CD4-positive, alpha-beta T cell treated with Interleukin-4 for 1 hour (primary cell): ENCODE measurements at places on chromosomes 4 and X.
A peak's percentile ranks its signal among the peaks of the same experiment; 100 is the strongest.

- no peak for DNase-seq
These were observed 61.1 kb downstream of the ARAP2 start for GRCh38 chr4:36183232-36183631.

GRCh38 chrX:285076-285677 lies 4.0 kb downstream of the PLCXD1 start:
- no peak for DNase-seq

GRCh38 chrX:104987063-104987462 lies 233.4 kb downstream of the TEX13A start:
- no peak for DNase-seq

DNA sequence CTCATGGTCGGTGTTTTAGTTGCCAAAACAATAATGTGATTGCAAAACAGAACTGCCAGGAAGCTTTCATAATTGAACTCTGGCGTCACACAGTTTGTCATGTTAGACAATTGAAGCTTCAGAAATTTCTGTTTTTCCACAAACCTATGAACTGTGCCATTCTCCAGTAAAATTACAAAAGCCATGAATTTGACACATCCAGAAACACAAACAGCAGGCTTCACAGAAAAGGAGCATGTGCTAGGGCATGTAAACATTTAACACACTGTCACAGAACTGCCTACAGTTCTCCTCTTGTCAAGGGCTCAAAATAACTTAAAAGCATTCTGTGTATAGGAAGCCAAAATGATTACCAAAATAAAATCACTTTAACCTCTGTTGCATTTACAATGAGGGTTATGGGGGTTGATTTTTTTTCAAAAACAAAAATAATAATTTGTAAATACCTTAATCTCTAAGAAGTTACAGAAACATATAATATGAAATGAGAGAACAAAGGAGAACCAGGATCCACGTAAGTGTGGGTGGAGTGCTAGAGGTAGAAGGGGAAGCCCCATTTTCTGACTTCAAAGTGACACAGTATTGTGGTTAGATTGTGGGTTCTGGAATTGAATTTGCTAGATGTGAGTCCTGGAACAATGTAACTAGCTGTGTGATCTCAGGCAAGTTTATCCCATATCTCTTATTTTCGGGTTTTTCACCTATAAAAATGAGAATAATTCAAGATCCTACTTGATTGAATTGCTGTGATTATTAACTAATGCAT lies 295.0 kb downstream of the CENPC start:
- DNase-seq, result no peak

DNA sequence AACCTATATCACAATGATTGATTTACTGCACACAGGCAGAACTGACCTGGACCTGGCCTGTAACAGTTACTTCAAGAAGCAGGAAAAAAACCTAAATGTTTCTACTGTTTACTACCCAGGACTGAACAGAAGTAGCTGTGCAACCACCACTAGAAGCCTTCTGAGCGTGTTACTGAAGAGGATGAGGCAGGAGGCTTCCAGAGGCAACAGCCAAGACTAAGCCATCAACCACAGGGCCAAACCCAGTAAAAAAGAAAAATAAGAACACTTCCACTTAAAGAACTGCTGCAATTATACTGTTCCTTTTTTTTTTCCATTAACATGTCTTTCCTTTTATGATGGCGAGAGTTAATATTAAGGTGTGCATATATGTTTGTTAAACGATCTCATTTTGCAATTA lies 29.4 kb upstream of the TTC29 start:
- no peak for DNase-seq

GRCh38 chrX:16786791-16787735 lies 797 bp downstream of the TXLNG start:
- peak; percentile 49 for DNase-seq

DNA sequence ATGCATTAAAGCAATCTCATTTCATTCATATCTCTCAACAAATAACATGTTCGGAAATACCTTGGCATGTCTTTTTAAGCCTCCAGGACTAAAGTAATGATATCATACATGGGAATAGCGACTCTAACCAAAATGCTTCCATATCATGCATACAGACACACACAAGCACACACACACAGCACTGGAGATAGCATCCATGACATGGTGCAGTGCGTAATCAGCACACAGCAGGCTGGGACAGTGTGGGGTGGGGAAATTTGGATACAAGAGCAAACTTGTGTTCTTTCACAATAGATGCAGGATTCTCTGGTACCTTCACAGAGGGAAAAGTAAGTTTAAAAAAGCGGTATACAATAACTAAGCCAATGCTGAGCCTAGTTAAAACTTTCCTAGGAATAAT lies 132.3 kb upstream of the HPGD start:
- no peak for DNase-seq

- DNase-seq, result no peak
These were observed 6.4 kb upstream of the GSX2 start for GRCh38 chr4:54093324-54094240.

DNA sequence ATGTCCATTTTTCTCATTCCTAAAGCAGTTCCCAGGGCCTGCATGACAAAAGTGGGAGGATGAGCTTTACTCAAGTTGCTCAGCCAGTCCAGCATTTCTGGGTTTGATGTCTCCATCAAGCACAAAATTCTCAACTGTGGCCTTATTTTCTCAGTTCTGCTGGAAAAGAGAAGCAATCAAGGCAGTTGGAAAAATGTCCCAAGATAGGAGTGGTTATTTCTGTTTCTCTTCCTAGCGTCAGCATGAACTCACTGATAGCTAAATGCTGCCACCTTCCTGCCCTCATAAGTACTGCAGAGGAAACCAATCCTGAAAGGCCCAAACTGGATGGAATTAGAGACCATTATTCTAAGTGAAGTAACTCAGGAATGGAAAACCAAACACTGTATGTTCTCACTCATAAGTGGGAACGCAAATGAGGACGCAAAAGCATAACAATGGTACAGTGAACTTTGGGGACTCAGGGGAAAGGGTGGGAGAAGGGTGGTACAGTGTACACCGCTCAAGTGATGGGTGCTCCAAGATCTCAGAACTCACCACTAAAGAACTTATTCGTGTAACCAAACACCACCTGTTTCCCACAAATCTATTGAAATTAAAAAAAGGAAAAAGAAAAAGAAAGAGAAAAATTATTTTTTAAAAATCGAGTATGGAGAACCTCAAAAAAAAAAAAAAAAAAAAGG lies 29.6 kb downstream of the ADH7 start:
- peak; percentile 66 for DNase-seq

DNA sequence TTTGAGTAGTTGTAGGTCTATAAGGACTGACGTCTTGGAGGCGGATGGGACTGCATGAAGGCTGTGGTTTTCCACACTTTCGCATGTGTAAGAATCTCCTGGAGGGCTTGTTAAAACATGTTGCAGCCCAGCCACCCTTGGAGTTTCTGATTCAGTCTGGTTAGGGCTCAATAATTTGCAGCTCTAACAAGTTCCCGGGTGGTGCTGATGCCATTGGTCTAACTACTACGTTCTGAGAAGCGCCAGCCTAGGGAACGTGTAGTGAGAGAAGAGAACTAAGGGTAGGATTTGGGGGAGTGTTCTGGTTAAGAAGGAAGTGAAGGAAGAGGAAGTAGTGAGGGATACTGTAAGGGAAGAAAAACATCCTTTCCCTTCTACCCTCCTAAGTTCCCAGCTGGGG lies 138.9 kb downstream of the LARP7 start:
- DNase-seq, result no peak

DNA sequence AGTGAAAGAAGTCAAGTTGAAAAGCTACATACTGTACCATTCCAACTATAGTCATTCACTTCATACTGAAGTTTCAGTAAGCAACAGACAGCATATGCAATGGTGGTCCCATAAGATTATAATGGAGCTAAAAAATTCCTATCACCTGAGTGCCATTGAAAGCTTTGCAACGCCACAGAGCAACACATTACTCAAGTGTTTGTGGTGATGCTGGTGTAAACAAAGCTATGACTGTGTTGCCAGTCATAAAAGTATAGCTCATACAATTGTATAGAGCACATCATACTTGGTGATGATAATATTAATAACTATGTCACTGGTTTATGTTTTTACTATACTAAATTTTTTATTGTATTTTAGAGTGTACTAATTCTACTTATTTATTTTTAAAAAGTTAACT lies 78.9 kb downstream of the NAF1 start:
- DNase-seq, result no peak

- DNase-seq, result no peak
These were observed 395.9 kb upstream of the INTU start for GRCh38 chr4:127236889-127237288.

DNA sequence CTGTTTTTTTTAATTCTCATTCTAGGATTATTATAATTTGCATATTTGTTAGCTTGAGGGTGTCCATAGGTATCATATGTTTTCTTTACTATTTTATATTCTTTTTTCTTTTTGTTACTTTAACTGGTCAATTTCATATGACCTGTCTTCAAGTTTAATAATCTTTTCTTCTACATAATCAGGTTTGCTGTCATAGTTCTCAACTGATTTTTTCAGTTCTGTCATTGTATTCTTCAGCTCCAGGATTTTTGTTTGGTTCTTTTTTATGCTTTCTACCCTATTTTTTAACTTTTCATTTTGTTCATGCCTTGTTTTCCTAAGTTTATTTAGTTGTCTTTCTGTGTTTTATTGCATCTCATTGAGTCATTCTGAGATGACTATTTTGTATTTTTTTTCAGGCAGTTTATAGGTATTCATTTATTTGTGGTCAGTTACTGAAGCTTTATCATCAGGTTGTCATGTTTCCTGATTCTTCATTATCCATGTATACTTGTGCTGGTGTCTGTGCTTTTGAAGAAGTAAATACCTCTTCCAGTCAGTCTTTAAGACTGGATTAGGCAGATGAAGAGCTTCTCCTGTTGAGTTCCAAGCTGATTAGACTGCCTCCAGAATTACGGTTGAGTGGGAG lies 220.3 kb upstream of the VEGFC start:
- DNase-seq, result no peak

DNA sequence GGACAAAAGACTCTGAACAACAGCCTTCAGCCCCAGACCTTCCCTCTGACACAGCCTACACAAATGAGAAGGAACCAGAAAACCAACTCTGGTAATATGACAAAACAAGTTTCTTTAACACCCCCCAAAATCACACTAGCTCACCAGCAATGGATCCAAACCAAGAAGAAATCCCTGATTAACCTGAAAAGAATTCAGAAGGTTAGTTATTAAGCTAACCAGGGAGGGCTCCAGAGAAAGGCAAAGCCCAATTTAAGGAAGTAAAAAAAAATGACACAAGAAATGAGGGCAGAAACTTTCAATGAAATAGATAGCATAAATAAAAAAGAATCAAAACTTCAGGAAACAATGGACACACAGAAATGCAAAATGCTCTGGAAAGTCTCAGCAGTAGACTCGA lies 224.0 kb downstream of the TRIML1 start:
- DNase-seq, result no peak

DNA sequence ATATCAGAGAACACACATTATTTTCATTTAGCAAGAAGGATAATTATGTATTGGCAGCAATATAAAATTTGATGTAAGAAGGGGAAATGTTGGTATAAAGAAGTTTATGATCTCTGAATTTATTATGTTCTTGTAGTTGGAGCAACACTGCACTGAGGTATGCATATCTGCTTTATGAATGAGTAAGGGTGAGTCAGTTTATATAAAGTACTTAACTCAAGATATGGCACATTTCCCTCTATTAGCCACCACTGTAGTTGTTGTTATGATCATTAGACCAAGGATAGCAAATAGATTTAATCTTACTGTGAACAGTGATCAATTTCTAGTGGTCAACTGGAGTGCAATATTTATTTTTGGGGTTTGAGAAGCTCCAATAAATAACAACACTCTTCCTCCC lies 66.6 kb downstream of the SNX25 start:
- no peak for DNase-seq

DNA sequence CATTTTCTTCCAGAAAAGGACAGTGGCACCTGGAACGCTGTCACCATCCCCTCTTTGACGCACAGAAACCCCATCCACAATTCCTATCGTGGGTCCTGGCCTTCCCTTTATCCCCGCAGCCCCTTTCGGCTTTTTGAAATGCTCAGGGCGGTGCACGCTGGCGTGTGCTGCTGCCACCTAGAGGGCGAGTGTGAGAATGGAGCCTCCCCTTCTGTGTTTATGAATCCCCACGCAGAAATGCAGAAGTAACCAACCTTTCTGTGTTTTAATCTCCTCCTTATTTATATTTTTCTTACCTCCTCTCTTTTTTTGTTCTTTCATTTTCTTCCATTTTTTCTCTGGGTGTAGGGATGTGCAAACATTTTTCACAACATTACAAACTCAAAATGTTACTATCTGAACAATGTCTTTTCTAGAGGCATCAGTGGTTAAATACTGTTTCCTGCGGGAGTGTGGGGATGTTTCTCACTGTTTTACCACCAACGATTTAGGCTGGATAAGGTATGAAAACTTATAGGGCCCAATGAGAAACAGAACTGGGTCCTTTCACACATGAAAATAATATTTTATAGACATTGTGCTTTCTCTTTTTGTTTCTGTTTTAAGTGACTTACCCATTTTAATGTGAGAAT lies 50.0 kb downstream of the TMA16 start:
- peak; percentile 60 for DNase-seq

- no peak for DNase-seq
These were observed 58.2 kb upstream of the DUSP21 start for GRCh38 chrX:44785652-44786051.

DNA sequence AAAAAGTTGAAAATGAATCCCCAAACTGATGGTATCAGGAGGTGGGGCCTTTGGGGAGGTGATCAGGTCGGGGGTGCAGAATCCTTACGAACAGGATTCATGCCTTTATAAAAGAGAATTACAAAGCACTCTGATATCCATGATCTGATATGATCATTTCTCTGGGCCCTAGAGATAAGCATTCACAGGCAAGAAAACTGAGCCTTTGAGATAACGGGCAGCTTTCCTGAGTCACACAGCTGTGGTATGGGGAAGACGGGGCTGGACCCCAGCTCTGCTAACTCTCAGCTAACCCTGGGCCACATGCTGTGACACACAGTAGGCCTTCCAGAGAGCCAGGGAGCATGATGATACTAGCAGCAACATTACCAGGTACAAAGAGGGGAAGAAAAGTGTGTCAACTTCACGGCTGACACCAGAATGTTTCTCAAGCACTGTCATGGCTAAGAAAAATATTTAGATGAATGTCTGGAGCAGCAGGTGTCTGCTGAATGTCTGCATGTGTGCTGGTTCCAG lies 85.1 kb downstream of the SLC2A9 start:
- DNase-seq, result no peak

DNA sequence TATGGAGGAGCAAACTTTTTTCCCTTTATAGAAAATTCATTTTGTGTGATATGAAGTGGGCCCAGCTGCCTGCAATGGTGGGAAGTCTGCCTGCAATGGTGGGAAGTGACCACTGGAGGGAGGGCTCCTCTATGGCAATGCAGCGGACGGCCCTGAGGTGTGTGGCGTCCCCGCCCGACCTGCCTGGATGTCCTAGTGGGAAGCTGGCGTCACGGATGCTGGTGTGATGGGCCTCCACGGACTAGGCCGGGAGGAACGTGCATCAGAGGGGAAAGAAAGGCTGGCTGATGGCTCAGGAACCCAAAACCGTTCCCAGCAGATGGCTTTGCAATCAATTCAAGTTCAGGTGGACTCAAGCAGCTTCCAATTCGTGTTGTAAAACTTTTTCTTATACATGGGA lies 177.9 kb downstream of the AFAP1 start:
- DNase-seq, result peak; percentile 40

- no peak for DNase-seq
These were observed 172.4 kb upstream of the MAGEB16 start for GRCh38 chrX:35625714-35626113.
